Thymus (tissue), 14 donors: ENCODE measurements at places on chromosomes 3 and 15. TPM values are rescaled to one million over a fixed set of nuclear protein-coding genes. Genes with fewer than 3 reads are reported as not detected.

DNA sequence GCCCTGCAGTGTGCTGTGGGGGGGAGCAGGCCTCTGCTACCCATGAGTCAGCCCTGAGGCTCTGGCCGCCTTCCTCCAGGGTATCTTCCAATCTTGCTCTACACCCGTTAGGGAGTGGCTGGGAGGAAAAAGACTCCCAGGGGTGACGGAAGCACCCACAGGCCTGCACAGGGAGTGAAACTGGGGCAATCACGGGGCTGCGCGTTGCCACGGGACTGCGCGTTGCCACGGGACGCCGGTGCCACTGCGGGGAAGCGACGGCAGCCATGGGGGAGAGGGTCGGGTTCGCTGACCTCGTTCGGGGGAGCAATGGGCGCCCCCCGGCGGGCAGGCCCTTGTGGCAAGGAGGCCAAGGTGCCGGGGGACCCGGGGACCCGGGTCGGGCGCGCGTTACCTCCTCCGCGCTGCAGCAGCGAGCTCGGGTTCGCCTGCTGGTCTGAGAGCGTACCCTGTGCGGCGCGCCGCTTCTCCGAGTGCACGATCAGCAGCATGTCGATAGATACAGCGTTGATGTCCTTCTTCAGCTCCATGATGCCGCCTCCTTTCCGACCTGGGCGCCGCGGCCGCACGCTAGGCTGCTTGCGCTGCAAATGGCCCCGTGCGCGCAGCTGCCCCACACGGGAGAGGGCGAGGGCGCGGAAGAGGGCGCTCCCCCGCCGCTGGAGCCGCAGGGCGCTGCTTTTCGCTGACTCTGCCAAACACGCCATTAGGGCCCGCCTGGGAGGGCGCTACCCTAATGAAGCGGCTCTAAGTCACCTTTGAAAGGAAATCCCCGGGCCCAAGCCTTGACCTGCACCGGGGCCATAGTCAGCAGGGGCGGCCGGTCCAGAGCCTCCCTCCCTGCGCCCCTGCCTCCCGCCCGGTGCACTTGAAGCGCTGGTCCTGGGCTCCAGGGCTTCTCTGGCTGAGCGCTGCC is at the start of gene KY:
TSS of gene KY (minus strand) at position 592 of the 916 bp plus-strand sequence. CDS start at position 530, 62 bp downstream.
- DNase-seq, result no peak
- peak within 1 kb of the TSS; percentile 13 for H3K4me3 ChIP-seq
- no peak within 1 kb of the TSS for H3K27ac ChIP-seq
- no peaks in the 10 kb centered on the region for H3K4me1 ChIP-seq

DNA sequence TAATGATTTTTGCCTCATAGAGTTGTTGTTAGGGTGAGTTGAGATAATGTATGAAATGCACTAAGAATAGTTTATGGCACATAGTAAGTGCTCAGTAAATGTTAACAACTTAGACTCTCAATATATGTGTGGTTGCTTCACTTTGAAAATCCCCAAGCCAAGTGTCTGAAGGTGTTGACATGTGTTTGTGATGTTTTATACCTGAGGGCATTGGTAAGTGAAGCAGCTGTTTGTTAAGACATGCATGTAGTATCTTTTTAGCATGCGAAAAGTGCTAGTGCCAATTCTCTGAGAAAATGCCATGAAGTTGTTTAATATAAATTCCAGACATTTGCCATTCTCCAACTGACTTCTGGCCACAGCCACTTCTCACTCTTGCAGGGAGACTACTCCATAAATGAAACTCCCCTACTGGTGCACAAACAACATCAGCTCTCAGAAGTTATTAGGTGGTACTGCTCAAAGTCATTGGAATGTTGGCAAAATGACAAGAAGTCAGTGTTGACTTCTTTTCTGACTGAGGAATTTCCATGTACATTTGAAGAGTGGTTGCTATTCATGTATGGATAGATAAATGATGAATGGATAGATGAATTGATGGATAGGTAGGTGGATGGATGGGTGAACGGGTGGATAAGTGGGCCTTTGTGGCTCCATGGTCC is 103.6 kb upstream of the NUDT16 start:
- no peaks in the 10 kb centered on the region for H3K27me3 ChIP-seq
- H3K27ac ChIP-seq, result no peak overlapping the region
- no peak overlapping the region for H3K4me3 ChIP-seq
- no peak for DNase-seq
- no peaks in the 10 kb centered on the region for H3K36me3 ChIP-seq
- H3K4me1 ChIP-seq, result no peaks in the 10 kb centered on the region

GRCh38 chr3:112699436-112699978 is 58.6 kb upstream of the CCDC80 start:
- no peaks in the 10 kb centered on the region for H3K36me3 ChIP-seq
- no peak for DNase-seq
- H3K4me3 ChIP-seq, result no peak overlapping the region
- no peaks in the 10 kb centered on the region for H3K27me3 ChIP-seq
- H3K27ac ChIP-seq, result no peak overlapping the region
- H3K4me1 ChIP-seq, result no peaks in the 10 kb centered on the region

- peaks cover 46% of the 10 kb centered on the region for H3K4me1 ChIP-seq
- no peaks in the 10 kb centered on the region for H3K27me3 ChIP-seq
- no peak overlapping the region for H3K27ac ChIP-seq
Measured at GRCh38 chr3:42190701-42191442, 75.1 kb downstream of the CCK start.

- H3K4me1 ChIP-seq, result peaks cover 8% of the 10 kb centered on the region
- no peak for DNase-seq
- no peaks in the 10 kb centered on the region for H3K27me3 ChIP-seq
- no peaks in the 10 kb centered on the region for H3K36me3 ChIP-seq
- H3K27ac ChIP-seq, result no peak overlapping the region
Measured at GRCh38 chr3:186236357-186237020, 125.5 kb downstream of the DGKG start.

- no peaks in the 10 kb centered on the region for H3K4me1 ChIP-seq
- H3K27ac ChIP-seq, result no peak overlapping the region
- no peak for DNase-seq
- no peaks in the 10 kb centered on the region for H3K36me3 ChIP-seq
- H3K4me3 ChIP-seq, result no peak overlapping the region
Measured at GRCh38 chr15:87871258-87871681, 385.3 kb downstream of the NTRK3 start.

Gene SLC28A1
- polyA plus RNA-seq, result 0.18 TPM
